ENCODE measurements at places on chromosomes 6 and 20. TPM values are rescaled to one million over a fixed set of nuclear protein-coding genes. Genes with fewer than 3 reads are reported as not detected.

The ARFGEF3 gene
- total RNA-seq: 24.6 TPM

GRCh38 chr20:22773344-22773743 is 189.0 kb upstream of the FOXA2 start:
- no peaks in the 10 kb centered on the region for H3K27me3 ChIP-seq
- H3K27ac ChIP-seq: no peak overlapping the region
- H3K36me3 ChIP-seq: no peaks in the 10 kb centered on the region
- no peak for DNase-seq
- no peak overlapping the region for H3K4me3 ChIP-seq

The HMGN3 gene
- total RNA-seq: 166 TPM

- no peak overlapping the region for H3K27ac ChIP-seq
- H3K27me3 ChIP-seq: no peaks in the 10 kb centered on the region
- H3K4me3 ChIP-seq: no peak overlapping the region
- H3K36me3 ChIP-seq: no peaks in the 10 kb centered on the region
- no peaks in the 10 kb centered on the region for H3K4me1 ChIP-seq
- DNase-seq: no peak
Measured at GRCh38 chr20:14220986-14221385, 116.4 kb downstream of the FLRT3 start.

- no peak overlapping the region for H3K4me3 ChIP-seq
- no peak overlapping the region for H3K27ac ChIP-seq
- no peaks in the 10 kb centered on the region for H3K36me3 ChIP-seq
- H3K4me1 ChIP-seq: no peaks in the 10 kb centered on the region
- no peaks in the 10 kb centered on the region for H3K27me3 ChIP-seq
Measured at GRCh38 chr6:5184218-5184617, 76.5 kb downstream of the LYRM4 start.

DNA sequence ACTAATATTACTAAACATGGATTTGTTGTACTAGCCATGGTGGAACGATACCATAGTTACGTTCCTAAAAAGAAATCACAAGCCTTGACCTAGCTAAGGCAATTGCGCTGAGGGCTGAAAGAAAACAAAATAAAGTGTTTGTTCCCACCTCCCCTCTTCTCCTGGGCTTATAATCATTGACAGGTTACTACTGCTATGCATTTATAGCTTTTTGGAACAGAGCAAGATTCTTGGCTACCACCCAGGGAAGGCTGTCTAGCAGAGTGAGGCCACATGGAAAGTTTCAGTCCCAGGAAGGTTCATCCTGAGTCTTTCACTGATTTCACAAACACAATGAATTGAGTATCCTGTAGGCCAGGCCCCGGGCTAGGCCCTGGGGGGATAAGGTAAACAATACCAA is 84.6 kb downstream of the TMEM170B start:
- no peaks in the 10 kb centered on the region for H3K36me3 ChIP-seq
- H3K4me1 ChIP-seq: no peaks in the 10 kb centered on the region
- H3K27me3 ChIP-seq: no peaks in the 10 kb centered on the region
- H3K27ac ChIP-seq: no peak overlapping the region

The LY6G5B gene
- total RNA-seq: 7.9 TPM

- no peak overlapping the region for H3K4me3 ChIP-seq
- no peaks in the 10 kb centered on the region for H3K4me1 ChIP-seq
- no peak overlapping the region for H3K27ac ChIP-seq
- DNase-seq: no peak
- no peaks in the 10 kb centered on the region for H3K36me3 ChIP-seq
- H3K27me3 ChIP-seq: no peaks in the 10 kb centered on the region
Measured at GRCh38 chr20:15319439-15319838, 982.0 kb upstream of the FLRT3 start.

GRCh38 chr6:157235600-157236039 is 87.7 kb downstream of the TMEM242 start:
- H3K36me3 ChIP-seq: no peaks in the 10 kb centered on the region
- peak; percentile 96 for DNase-seq
- peaks cover 15% of the 10 kb centered on the region for H3K4me1 ChIP-seq
- H3K27ac ChIP-seq: no peak overlapping the region
- peak overlapping the region; percentile 90 for H3K4me3 ChIP-seq

- no peak overlapping the region for H3K4me3 ChIP-seq
- H3K27me3 ChIP-seq: no peaks in the 10 kb centered on the region
- no peak for DNase-seq
- peaks cover 7% of the 10 kb centered on the region for H3K36me3 ChIP-seq
Measured at GRCh38 chr20:35020108-35020928, 64.7 kb downstream of the MYH7B start.

GRCh38 chr6:53273370-53273769 is 75.4 kb downstream of the ELOVL5 start:
- H3K4me3 ChIP-seq: no peak overlapping the region
- peak; percentile 13 for DNase-seq
- no peaks in the 10 kb centered on the region for H3K4me1 ChIP-seq
- H3K27me3 ChIP-seq: no peaks in the 10 kb centered on the region
- H3K36me3 ChIP-seq: peaks cover 40% of the 10 kb centered on the region

DNA sequence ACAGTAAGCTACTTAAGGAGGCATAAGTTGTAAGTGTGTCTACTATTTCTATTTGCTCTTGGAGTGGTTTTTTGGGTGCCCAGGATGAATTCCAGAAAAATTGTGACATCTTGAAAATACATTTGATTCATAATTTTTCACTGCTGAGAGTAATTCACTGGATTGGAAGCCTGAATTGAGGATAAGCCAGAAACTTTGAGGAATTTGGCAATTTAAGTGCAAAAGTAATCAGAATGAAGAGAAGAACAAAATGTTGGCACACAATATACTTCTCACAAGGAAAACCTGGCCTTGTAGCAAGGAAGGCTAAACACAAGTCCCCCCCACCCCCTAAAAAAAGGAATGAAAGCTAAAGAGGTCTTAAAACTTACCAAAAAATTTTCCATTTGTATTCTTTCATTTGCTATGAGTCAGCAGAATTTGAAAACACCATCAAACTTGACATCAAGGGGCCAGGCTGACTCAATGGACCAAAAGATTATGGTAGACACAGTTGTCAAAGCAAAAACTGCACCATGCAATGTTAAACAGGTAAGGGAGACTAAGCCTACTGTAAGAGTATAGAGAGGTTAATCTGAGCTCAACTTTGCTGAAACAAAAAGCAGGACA is 840.0 kb downstream of the FRK start:
- H3K4me1 ChIP-seq: no peaks in the 10 kb centered on the region
- H3K4me3 ChIP-seq: no peak overlapping the region
- DNase-seq: no peak
- peaks cover 100% of the 10 kb centered on the region for H3K27me3 ChIP-seq
- no peaks in the 10 kb centered on the region for H3K36me3 ChIP-seq

DNA sequence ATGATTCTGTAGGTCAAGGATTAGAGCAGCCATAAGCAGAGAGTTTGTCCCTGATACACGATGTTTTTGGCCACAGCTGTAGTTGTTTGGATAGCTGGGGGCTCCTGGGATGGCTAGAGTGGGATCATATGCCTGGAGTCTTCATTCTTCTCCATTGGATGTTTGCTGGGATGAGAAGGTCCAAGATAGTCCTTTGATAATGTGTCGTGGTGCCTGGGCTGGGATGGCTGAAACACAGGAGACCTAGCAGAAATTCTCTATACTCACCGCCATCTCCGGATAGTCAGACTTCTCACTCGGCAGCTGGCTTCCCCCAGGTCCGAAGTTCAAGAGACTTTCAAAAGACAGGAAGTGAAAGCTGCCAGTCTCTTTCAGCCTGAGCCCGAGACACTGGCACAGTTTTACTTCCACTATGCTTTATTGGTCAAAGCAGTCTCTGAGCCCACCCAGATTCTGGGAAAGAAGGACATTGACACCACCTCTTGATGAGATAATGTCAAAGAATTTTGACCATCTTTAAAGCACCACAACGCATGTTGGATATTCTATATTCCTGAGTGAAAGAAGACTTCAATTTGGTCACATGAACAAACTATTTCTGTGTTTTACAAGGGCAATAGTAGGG is 16.0 kb downstream of the MARCKS start:
- H3K4me1 ChIP-seq: no peaks in the 10 kb centered on the region
- H3K27ac ChIP-seq: no peak overlapping the region
- peak; percentile 28 for DNase-seq

DNA sequence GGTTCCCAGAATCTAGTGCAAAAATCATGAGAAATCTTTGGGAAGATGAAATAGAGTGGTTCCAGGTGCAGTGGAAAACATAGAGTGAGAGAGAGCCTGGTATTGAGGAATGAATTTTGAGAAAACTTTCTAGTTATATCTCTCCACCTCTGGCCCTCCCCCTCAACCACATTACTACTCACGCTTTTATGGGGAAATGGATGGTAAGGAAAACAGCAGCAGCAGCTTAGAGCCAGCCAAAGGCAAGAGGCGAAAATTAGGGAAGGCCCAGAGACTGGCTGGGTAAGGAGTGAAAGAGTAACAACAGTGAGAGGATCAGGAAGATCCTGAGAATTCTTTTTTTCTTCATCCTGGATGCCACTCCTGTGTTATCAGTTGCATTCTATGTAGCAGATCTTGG is 187.9 kb upstream of the ECI2 start:
- DNase-seq: no peak
- no peak overlapping the region for H3K4me3 ChIP-seq
- H3K36me3 ChIP-seq: no peaks in the 10 kb centered on the region
- H3K27me3 ChIP-seq: no peaks in the 10 kb centered on the region

- no peaks in the 10 kb centered on the region for H3K27me3 ChIP-seq
- no peaks in the 10 kb centered on the region for H3K4me1 ChIP-seq
Measured at GRCh38 chr6:1792989-1793388, 183.3 kb downstream of the FOXC1 start.

GRCh38 chr6:166351715-166352285 is 9.5 kb upstream of the SFT2D1 start:
- H3K27me3 ChIP-seq: no peaks in the 10 kb centered on the region
- DNase-seq: peak; percentile 36
- peaks cover 14% of the 10 kb centered on the region for H3K4me1 ChIP-seq
- no peaks in the 10 kb centered on the region for H3K36me3 ChIP-seq

DNA sequence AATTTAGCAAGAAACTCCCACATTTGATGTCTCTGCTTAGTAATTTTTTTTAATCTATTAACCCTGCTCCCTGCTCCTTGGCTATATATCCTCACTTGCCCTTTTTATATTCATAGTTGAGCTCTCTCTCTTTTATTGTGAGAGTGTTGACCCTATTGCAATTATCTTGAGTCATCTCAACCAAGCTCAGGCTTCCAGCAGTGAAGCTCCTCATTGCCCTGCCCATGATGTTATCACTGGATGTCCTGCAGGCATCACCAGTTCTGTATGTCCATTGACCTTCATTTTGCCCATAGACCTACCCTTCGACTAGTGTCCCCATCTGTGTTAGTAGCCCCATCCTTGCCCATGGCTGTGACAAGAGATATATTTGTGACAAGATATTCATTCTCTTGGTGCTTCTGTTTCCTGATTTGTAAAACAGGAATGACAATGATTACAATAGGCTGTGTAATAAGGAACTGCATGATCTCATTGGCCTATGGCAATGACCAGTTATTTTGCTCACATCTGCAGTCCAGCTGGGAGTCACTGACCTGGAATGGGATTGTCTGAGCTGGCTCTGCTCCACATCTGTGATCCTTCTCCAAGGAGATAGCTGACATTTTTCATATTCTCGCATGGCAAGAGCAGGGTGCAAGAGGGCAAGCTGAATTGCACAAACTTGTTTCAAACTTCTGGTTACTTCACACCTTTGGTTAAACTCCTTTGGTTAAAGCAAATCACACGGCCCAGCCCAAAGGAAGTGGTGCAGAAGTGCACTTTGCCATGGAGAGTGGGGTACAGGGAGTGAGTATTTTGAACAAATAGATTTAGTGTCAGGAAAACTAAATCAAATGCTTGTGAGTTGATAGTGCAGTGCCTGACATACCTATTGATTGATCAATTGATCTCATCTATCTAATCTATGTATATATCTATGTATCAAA is 47.7 kb upstream of the CST5 start:
- H3K36me3 ChIP-seq: no peaks in the 10 kb centered on the region
- no peaks in the 10 kb centered on the region for H3K27me3 ChIP-seq
- H3K4me3 ChIP-seq: no peak overlapping the region
- no peak overlapping the region for H3K27ac ChIP-seq

DNA sequence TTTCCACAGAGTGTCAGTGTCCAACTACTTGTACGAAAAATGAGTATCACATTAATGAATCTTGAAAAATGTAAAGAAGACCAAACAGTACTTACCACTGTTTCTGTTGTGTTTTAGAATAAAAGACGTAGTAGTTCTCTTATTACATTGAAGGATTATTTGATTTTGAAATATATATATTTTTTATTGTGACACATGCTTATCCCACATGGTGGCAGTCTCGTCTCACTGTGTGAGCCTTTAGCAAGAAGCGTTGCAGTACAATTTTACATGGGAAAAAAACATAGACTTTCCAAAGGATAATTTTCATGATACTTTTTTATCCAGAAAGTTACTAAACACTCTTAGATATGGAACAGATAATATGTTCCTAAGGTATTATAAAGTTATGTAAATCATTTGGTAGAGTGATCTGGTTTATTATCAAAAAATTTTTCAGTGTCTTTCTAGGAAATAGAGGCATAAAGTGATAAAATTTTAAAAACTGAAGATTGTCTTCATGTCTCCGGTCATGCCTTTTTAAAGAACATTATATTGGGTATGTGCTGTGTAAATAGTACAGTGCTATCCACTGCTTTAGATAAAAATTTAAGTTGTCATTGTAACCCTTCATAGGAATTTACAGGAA is 117.5 kb upstream of the SAMD5 start:
- H3K36me3 ChIP-seq: no peaks in the 10 kb centered on the region
- H3K27me3 ChIP-seq: no peaks in the 10 kb centered on the region
- peak; percentile 43 for DNase-seq

GRCh38 chr6:21871831-21872230 is 278.3 kb downstream of the SOX4 start:
- H3K4me1 ChIP-seq: peaks cover 23% of the 10 kb centered on the region
- H3K27ac ChIP-seq: peak overlapping the region; percentile 53
- no peaks in the 10 kb centered on the region for H3K27me3 ChIP-seq
- H3K36me3 ChIP-seq: no peaks in the 10 kb centered on the region
- DNase-seq: peak; percentile 28

GRCh38 chr6:21928827-21929226 is 335.3 kb downstream of the SOX4 start:
- no peak overlapping the region for H3K27ac ChIP-seq
- no peaks in the 10 kb centered on the region for H3K4me1 ChIP-seq

GRCh38 chr6:4895971-4896370 is 107.9 kb downstream of the RPP40 start:
- no peaks in the 10 kb centered on the region for H3K27me3 ChIP-seq
- no peaks in the 10 kb centered on the region for H3K4me1 ChIP-seq
- no peaks in the 10 kb centered on the region for H3K36me3 ChIP-seq
- no peak for DNase-seq
- no peak overlapping the region for H3K4me3 ChIP-seq

The E2F1 gene
- total RNA-seq: 42.6 TPM

The GSTA3 gene
- not detected for total RNA-seq

The UBD gene
- total RNA-seq: not detected

The ANKEF1 gene
- 9.7 TPM for total RNA-seq

DNA sequence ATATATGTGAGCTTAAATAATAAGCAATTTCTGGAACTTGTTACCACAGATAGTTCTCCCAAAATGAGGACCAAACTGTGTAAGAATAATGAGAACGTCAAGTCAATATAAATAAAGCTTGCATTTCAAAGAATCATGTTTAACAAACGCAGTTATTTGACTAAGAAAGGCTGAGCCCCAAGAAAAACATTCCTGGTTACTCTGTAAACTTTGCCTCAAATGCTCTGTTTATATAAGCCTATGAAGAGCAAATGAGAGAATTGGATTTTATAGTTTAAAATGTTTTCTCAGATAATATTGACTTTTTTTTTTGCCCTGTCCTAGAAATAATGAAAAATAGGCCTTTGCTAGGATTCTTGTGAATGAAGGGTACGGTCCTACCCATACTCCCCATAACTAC is 81.3 kb downstream of the C6orf52 start:
- peaks cover 24% of the 10 kb centered on the region for H3K4me1 ChIP-seq
- H3K27me3 ChIP-seq: no peaks in the 10 kb centered on the region
- peaks cover 5% of the 10 kb centered on the region for H3K36me3 ChIP-seq
- no peak overlapping the region for H3K4me3 ChIP-seq
